CD4-positive, alpha-beta T cell treated with Interleukin-4 for 1 hour (primary cell): ENCODE measurements at places on chromosomes 16 and 17.
A peak's percentile ranks its signal among the peaks of the same experiment; 100 is the strongest.

DNA sequence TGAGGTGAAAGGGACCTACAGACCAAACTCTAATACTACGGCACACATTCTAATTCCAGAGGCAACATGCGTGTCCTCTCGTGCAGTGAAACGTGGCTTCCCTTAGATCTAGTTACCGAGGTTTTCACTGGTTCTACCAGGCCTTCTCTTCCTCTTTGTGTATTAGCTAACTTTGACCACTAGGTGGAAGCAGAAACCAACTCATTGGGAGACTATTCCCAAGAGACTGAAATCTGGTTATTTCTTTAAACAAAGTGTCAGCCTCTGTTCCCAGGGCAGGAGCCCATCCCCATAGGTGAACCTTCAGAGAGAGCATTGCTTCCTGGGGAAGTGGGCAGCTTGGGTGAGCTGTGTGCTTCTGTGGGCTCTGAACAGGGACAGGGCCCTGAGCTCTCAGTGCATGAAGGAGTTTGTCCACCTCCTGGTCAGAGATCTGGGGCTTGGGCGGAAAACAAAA is 19.7 kb upstream of the RCVRN start:
- DNase-seq, result no peak

DNA sequence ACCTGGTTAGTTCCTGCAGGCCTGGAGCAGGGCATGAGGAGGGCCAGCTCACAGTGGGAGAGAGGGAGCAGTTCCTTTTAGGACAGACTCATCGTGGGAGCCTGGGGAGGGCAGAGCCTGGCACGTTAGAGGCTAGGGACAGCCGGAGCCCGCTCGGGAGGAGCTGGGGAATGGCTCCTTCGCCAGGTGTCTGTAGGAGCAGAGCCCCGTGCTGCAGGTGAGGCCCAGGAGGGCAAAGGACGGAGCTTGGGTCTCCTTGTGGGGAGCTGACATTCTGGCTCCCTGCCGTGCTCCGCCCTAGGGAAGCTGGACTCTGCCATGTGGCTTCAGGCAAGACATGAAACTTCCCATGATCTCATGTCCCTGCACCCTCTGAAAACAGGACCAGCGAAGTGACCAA is 18.7 kb upstream of the MTSS2 start:
- DNase-seq, result no peak

- no peak for DNase-seq
Observed at GRCh38 chr17:48795444-48796162, 21.4 kb downstream of the TTLL6 start.

DNA sequence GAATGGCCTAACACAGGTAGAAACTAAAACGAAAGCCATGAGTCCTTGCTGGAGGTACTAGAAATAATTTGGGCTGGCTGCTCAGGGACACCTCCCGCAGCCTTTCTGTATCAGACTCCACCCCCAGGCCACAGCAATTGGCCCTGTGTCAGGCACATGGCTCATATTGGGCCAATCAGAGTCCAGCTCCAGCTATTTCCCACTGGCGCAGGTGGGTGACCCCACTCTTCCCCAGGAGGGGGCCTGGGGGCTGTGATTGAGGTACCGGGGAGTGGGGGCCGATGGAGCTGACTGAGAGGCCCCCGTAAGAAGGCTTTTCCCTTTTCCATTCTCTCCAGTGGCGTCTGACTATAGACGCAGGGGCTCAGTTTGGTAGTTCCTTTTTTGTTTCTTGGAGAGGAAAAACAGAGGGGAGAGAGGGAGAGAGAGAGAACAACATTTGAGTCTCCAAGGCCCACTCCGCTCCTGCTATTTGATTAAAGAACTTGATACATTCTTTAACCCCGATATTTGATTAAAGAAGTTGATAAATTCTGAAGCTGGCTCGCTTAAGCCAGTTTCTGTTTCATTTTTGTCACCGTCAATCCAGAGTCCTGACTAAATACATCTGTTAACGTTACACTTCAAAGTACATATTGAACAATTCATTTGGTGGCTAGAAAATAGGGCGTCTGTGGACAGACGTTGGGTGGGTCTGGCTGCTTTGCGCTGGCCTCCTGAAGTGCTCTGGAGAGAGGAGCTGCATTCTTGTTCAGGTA is 26.3 kb downstream of the FOXL1 start:
- peak; percentile 59 for DNase-seq

GRCh38 chr17:28193241-28193640 is 125.8 kb upstream of the TMEM97 start:
- peak; percentile 30 for DNase-seq

GRCh38 chr17:66963909-66964771 is at the start of gene CACNG4:
Gene CACNG4, plus strand, starts transcription at chr17:66964707. Its CDS starts 205 bp downstream, at chr17:66964912.
- no peak for DNase-seq

- no peak for DNase-seq
Observed at GRCh38 chr17:54029986-54030385, 207.3 kb downstream of the KIF2B start.

DNA sequence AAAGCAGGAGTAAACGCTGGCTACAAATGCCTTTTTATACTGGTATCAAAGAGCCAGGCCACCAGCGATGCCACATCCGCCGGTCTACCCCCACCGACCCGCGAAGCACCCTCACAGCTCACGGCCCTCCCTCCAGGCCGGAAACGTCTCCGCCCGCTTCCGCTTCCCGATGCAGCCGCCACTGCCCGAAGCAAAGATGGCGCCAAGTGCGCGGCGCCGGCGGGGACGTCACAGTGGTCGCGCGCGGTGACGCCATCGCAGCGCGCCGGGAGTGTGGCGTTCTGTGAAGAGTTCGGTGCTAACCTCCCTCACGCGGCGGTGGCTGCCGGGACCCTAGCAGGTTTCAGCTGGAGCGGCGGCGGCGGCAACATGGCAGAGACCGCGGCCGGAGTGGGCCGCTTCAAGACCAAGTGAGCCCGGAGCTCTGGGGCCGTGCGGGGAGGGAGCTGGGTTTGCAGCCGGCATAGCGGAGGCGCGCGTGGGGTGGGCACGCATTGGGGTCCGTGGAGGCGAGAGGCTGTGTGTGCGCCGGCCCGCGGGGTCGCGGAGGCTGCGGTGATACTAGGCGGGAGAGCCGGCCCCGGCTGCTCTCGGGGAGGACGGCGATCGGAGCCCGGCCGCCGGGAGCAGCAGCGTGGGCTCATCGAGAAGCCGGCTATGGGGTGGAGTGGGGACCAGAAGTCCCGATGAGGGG is at the start of gene TBL3:
TSS of gene TBL3 (plus strand) at position 258 of the 694 bp plus-strand sequence. CDS start at position 370, 112 bp downstream.
- DNase-seq, result peak; percentile 96
